ENCODE measurements at places on chromosomes 1 and 21.
A peak's percentile ranks its signal among the peaks of the same experiment; 100 is the strongest.

- no peak for DNase-seq
These were observed 110.4 kb downstream of the RNF220 start for GRCh38 chr1:44515416-44515815.

- peak; percentile 89 for DNase-seq
These were observed 105.3 kb upstream of the HNRNPU start for GRCh38 chr1:244969355-244970235.

DNA sequence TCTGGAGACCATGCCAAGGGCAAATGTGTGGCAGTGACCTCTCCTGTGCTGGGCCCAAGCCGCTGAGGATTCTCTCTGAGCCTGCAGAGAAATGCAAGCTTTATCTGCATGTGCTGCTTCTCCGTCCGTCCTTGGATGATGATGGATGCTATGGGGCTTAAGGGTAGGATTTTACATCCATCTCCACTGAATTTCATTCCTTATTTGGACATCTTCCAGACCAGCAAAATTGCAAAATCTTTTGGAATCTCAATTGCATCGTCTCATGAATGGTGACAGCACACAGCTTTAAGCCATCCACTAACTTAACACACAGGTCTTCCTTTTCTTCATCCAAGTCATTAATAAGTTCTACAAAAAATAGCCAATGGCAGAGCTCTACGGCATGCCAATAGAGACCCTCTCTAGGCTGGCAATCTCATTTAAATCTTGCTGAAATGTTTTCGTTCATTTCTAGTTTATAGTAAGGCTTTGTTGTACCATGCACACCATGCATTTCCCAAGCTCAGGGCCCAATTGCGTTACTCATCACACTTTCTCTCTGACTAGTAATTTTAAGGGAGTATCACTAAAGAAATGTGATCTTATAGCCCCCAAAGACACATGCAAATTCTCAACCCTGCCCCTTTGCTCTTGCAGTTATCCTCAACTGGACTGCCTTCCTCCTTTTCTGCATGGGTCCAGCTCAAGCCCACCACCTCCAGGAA lies 11.1 kb downstream of the BATF3 start:
- peak; percentile 44 for DNase-seq

GRCh38 chr1:165876121-165876520 lies 48.7 kb downstream of the UCK2 start:
- no peak for DNase-seq

GRCh38 chr1:201123866-201124265 lies 3.1 kb downstream of the ASCL5 start:
- DNase-seq: no peak

DNA sequence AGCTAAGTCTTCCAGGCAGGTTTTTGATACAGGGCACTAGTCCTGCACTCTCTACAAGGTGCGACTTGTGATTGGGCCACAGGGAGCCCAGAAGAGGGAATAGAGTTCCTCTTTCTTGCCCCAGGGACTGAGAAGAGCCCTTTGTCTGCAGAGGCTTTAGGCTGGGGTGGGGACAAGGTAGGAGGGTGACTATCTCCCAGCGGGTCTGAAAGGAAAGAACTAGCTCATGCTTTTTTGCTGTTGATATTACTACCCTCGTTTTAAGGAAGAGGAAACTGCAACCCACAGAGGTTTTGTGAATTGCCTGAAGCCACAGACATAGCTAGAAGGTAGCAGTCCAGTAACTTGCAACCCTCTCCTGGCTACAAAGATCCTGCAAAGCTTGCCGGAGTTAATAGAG lies 615.2 kb downstream of the MATN1 start:
- DNase-seq: no peak

DNA sequence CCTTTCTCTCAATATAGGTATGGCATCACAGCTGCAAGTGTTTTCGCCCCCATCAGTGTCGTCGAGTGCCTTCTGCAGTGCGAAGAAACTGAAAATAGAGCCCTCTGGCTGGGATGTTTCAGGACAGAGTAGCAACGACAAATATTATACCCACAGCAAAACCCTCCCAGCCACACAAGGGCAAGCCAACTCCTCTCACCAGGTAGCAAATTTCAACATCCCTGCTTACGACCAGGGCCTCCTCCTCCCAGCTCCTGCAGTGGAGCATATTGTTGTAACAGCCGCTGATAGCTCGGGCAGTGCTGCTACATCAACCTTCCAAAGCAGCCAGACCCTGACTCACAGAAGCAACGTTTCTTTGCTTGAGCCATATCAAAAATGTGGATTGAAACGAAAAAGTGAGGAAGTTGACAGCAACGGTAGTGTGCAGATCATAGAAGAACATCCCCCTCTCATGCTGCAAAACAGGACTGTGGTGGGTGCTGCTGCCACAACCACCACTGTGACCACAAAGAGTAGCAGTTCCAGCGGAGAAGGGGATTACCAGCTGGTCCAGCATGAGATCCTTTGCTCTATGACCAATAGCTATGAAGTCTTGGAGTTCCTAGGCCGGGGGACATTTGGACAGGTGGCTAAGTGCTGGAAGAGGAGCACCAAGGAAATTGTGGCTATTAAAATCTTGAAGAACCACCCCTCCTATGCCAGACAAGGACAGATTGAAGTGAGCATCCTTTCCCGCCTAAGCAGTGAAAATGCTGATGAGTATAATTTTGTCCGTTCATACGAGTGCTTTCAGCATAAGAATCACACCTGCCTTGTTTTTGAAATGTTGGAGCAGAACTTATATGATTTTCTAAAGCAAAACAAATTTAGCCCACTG lies 11.5 kb downstream of the HIPK1 start:
- DNase-seq: no peak

DNA sequence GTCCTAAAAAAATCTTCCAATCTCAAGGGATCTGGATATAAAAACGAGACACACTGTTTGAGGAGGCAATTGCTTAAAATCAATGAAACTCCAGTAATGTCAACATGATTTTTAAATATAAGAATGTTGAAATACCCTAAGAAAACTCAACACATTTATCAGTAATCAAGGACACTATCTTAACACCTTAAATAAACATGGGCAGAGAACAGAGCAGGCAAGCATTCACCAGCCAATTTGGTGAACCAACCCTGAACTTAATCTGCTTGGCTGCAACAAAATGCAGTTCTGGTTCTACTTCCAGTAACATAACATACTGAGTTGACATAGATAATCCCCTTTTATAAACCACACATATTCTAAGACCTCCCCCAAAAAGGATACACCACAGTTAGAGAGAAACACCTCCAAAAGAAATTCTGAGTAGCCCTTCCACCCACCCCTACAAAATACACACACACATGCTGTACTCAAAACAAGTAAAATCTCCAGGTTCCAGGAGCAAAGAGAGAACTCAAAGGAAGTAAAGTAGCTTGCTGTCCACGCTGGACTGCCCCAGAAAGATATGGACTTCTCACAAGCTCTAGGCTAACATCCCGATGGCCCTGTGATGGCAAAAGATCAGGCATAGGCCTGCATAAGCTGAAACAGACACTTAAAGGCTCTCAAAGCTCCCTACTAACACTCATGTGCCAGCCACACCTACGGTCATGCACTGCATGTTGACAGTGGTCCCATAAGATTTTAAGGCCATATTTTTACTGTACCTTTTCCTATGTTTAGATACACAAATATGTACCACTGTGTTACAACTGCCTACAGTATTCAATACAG lies 30.5 kb downstream of the TP53BP2 start:
- DNase-seq: no peak

GRCh38 chr1:109895720-109896504 lies 14.7 kb upstream of the CSF1 start:
- DNase-seq: peak; percentile 86

DNA sequence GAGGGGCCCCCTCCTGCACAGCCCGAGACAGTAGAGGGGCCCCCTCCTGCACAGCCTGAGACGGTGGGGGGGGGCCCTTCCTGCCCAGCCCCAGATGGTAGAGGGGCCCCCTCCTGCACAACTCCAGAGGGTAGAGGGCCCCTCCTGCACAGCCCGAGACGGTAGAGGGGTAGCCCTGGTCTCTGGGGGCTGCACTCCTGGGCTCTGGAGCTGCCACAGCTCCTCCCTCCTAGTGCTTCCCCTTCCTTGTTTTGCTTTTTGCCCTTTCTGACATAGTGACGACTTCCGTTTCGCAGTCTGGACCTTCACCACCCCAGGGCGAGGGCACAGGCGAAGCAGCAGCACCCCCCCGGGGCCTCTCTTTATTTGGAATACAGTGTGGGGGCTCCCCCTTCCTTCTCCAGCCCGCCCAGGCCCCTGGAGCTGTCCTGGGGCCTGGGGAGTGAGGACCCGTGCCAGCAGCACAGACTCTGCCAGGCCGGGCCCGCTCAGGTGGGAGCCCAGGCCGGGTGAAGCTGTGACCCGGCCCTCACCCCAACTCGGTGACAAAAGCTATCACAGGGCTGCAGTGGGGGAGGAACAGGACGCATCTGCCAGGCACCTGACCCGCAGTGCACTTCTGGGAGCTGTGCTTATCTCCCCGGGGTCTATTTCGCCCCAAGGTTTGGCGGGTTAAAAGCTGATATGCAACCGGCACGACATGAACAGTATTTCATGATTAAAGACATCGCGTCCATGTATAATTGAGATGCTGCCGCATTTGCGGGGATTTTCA lies 1.1 kb upstream of the PRXL2B start:
- DNase-seq: peak; percentile 62

- DNase-seq: no peak
These were observed 102.2 kb upstream of the HAO2 start for GRCh38 chr1:119266386-119266785.

DNA sequence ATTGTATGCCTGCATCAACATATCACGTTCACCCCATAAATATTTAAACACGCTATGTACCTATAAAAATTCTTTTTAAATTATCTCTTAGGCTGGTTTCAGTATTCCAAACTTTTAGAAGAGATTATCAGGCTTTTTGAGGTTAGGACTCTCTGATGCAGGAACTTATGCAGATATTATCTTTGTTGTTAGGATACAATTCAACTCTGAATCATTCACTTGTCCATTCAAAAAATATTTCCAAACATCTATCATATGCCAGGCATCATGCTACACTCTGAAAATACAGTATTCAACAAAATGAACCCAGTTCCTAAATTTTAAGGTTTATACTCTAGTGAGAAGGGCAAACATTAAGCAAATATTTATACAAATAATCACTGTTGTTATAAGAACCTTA lies 40.5 kb downstream of the ASH1L start:
- DNase-seq: no peak

- peak; percentile 18 for DNase-seq
These were observed 5.8 kb downstream of the TIAM1 start for GRCh38 chr21:31337996-31338907.

- no peak for DNase-seq
These were observed 66.6 kb downstream of the SKI start for GRCh38 chr1:2294725-2295078.

DNA sequence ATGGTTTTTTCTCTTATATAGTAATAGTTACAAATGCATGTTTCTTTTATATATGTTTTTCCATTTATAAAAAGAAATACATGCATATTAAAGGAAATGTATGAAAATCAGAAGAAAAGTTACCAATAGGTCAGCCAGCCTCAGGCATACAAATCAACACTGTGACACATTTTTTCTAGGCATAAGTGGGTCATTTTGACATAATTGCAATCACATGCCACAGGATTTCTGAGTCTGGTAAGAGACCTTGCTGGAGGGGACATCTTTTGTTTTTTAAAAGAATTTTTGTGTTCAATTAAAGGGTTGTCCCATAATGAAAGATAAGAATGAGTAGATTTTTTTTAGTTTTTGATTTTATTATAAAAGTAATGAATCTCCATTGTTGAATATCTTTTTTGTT lies 473.1 kb downstream of the PCP4 start:
- DNase-seq: no peak

- peak; percentile 65 for DNase-seq
These were observed 52.4 kb upstream of the SLFNL1 start for GRCh38 chr1:41073971-41074370.

DNA sequence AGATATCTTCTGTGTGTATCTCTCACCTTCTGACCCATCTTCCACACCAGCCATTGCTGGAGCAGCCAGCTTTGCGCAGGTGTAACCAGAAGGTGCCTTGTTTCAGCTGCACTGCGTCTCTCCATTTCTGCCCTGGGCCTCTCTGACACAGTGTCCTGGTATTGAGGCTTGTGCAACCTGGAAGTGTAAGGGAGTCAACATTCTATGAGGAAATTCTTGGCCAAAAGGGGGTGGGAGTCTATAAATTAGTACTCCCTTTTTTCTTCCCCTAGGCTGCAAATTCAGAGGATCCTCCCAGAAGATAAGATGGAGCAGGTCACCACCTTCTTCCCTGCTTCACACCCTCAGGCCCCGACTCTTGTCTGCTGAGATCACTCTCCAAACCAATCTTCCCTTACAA lies 109.1 kb downstream of the MRPS6 start:
- DNase-seq: no peak

DNA sequence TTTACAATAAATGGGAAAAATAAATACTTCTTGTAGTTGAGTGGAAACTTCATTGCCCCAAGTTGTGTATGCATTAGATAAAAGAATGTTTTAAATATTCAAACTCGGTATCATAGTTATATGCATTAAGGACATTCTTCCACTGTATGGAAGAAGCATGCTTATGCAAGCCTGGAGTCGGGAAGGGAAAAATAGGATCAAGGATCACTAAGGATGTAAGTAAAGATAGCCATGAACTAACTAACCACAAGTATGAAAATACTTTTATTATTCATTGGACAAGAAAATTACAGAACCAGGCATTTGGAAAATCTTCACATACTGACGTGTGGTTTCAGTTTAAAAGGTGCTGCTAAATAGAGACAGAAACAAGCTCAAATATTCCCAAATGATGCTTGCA lies 26.9 kb upstream of the DPYD start:
- peak; percentile 24 for DNase-seq

- DNase-seq: no peak
These were observed 17.6 kb upstream of the AJAP1 start for GRCh38 chr1:4636644-4637380.

GRCh38 chr1:116716391-116716790 lies 37.8 kb upstream of the CD2 start:
- DNase-seq: no peak

GRCh38 chr21:14452031-14452726 lies 69.2 kb upstream of the HSPA13 start:
- DNase-seq: no peak

GRCh38 chr21:42520628-42521253 lies 7.1 kb downstream of the SLC37A1 start:
- no peak for DNase-seq

GRCh38 chr1:16187748-16188401 lies 24.6 kb downstream of the ARHGEF19 start:
- peak; percentile 75 for DNase-seq

- no peak for DNase-seq
These were observed 38.4 kb downstream of the UMODL1 start for GRCh38 chr21:42109473-42109872.

DNA sequence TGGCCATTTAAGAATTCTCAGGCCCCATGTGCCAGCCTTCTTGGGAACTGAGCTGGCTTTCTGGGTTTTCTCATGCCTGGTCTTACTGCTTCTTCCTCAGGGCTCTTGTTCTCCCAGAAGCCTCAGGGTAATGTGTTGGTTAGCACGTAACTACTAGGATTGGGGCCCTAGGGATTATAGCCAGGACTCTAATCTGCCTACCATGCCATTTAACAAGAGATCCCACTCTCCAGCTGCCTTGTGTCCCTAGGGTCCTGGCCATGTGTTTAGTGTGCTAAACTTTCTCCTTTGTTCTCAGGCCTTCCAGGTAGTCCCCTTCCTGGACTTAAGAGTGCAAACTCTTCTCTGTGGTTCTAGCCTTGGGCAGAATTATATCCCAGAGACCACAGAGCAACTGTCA lies 2.2 kb upstream of the SH3BGRL3 start:
- no peak for DNase-seq
